ENCODE measurements at places on chromosomes 13 and 19. TPM values are rescaled to one million over a fixed set of nuclear protein-coding genes. Genes with fewer than 3 reads are reported as not detected.

- DNase-seq = peak; percentile 96
Measured at GRCh38 chr19:15280915-15281683, 48.9 kb upstream of the EPHX3 start.

GRCh38 chr13:57925250-57925649, 293.7 kb downstream of the PCDH17 start:
- no peak for DNase-seq

GRCh38 chr19:686589-687297, 8.5 kb downstream of the PRSS57 start:
- DNase-seq = no peak

- DNase-seq = peak; percentile 77
Measured at GRCh38 chr19:33734913-33735312, 61.8 kb upstream of the KCTD15 start.

DNA sequence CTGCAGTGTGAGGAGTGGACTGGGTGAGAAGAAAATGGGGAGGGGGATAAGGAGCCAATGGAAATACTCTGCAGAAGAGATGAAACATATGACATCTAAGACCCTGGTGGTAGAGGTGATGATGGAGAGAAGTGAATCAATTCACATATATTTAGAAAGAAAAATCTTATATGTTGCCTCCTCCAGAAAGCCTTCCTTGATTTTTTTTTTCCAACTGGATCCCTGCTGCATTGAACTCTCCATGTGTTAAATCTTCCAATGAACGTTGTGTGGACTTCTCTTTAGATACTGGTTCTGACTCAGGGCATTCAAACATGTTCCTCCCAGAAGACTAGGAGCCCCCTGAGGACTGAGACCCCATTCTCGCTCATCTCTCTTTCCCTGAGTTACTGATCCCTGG, 348.3 kb downstream of the TSHZ3 start:
- no peak for DNase-seq

DNA sequence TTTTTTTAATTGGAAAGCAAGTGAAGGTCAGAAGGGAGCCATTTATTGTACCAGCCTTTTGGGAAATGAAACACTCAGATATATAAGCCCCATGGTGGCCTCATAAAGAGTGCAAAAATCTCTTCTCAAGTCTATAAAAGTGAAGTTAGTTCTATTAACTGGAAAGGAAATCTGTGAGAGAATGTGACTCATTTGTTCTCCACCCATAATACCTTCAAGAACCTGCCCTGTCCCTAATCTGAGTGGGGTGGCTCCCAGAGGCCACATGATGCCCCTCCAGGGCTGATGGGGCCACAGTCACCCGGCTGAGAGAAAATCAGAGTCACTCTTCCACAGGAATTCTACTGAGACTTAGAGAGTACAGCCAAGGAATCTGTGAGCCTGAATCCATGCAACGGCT, 65.8 kb upstream of the SERP2 start:
- no peak for DNase-seq

DNA sequence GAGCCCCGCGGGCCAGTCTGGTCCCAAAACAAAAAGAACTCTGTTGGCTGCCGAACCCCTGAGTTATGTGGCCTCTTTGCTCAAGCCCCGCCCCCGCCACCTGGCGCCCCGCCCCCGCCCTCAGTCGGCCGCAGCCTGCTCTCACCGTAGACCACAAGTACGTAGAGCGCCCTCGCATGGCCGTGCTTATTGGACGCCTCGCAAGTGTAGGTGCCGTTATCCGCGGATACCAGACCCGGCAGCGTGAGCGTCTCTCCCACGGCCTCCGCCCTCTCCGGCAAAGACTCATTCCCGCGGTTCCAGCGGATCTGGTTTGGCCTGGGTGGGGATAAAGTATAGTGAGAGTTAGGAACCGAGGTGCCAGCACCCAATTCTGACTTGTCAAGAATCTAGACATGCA, 5.5 kb upstream of the ZNF428 start:
- DNase-seq = peak; percentile 44

GRCh38 chr19:5961969-5962945, 15.7 kb downstream of the RANBP3 start:
- peak; percentile 64 for DNase-seq

DNA sequence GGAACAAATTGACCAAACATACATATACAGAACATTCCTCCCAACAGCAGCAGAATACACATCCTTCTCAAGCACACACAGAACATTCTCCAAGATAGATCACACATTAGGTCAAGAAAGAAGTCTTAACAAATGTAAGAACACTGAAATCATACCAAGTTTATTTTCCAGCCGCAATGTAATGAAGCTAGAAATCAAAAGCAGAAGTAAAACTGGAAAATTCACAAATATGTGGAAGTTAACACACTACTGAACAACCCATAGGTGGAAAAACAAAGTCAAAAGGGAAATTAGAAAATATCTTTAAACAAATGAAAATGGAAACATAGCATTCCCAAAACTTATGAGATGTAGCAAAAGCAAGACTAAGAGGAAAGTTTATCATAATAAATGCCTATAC, 692.6 kb downstream of the DIAPH3 start:
- no peak for DNase-seq

DNA sequence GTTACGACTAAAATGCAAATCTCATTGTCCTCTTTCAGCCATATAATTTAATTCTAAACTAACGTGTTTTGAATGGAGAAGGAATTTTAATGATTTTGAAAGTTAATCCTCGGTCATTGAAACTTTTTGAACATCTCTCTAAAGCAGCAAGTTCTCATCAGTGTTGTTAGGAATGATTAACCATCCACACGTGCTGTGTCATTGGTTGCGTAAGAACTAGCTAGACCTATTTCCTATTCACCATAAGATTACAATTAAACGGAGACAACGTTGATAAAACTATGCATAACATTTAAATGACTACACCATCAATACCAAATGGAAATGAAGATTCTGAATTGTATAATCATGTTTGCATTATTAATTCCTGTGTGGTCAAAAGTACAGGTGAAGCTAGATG, 155.6 kb upstream of the IRS2 start:
- no peak for DNase-seq

- peak; percentile 53 for DNase-seq
Measured at GRCh38 chr13:25375727-25376358, 4.1 kb downstream of the ATP8A2 start.

DNA sequence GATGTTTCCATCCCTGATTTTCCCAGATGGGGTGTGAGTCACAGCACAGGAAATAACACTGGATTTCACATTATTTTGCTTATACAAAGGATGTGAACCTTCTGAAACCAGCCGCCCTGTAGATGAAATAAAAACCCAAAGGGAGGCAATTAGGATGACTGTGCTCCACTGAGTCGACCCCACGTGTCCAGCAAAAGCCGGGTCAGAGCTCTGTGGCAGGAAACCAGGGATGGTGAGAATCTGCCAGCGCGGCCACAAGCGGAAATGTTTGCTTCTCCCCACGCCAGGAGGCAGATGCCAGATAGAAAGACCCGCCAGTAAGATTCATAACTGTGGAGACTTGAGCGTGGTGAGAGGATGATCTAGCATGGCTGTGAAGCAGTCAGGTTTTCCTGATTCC, 764.4 kb downstream of the LIG4 start:
- DNase-seq = peak; percentile 3

GRCh38 chr13:98997738-98998641, 20.1 kb upstream of the DOCK9 start:
- DNase-seq = peak; percentile 38

CHAMP1 gene
- total RNA-seq = 6.9 TPM

ACP7 gene
- total RNA-seq = not detected

OR7A5 gene
- total RNA-seq = not detected

GRIN3B gene
- not detected for total RNA-seq

PALM3 gene
- 0.21 TPM for total RNA-seq

APC2 gene
- total RNA-seq = 1.5 TPM

OR4F17 gene
- not detected for total RNA-seq

C1QTNF9B gene
- total RNA-seq = not detected

PSG1 gene
- total RNA-seq = not detected

ZSWIM9 gene
- 4.9 TPM for total RNA-seq

FFAR3 gene
- not detected for total RNA-seq
